Activated CD8-positive, alpha-beta memory T cell treated with anti-CD3 and anti-CD28 coated beads for 1 hour (primary cell): ENCODE measurements at places on chromosomes 3 and 15.

- no peak for DNase-seq
Observed at GRCh38 chr3:138062626-138063025, 52.7 kb downstream of the CLDN18 start.

DNA sequence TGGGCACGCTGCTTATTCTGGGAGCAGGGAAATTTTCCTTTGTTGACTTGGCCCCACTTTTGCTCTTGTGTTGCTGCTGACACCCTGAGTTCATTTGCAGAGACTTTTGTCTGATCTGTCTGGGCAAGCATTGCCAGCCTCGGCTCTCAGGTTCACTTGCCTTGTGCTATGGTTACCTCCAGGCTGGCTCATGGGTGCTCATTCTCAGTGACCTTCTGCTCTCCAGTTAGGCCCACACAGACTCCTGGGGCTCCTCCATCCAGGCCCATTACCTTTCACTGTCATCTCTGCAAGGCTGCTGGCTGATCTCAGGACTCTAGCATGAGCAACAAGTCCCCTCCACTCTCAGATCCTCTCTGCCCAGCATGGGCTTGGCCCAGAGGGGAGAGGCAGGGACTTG is 108.3 kb downstream of the IL20RB start:
- no peak for DNase-seq

- no peak for DNase-seq
Observed at GRCh38 chr3:74000725-74001124, 376.0 kb upstream of the PDZRN3 start.

- DNase-seq: no peak
Observed at GRCh38 chr3:59798372-59799086, 748.7 kb upstream of the CFAP20DC start.

DNA sequence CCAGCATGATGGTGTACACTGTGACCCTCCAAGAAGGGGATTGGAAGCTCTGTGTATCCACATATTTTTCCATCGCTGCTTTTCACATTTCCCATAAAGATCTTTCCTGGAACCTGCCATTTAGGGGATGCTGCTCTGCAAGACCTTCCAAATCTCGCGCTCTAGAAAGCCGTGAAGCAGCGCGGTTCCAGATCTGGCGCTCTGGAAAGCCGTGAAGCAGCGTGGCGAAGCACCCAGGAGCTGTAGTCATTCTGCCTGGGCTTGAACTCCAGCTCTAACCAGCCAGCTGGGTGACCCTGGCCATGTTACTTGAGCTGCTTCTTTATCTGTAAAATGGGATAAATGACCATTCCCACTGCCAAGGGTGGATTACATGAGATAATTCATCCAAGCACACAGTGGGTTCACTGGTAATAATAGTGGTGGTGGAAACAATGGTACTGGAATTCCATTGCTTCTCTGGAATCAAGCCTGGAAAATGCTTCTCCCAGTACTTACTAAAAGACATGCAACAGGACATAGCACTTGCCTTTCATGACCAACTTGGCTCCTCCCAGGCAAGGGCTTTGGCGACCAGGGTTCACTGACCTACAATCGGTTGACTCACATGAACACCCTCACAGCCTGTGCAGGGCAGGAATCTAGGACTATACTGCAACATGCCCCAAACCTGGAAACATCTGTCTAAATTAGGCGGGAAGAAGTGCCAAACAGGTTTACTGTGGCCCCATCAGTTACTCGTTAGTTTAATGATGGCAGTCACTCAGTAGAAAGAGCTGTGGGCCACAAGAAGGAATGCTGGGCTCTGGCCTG is 70.7 kb downstream of the XXYLT1 start:
- DNase-seq: no peak

- DNase-seq: no peak
Observed at GRCh38 chr3:152365126-152365525, 96.4 kb downstream of the MBNL1 start.

- no peak for DNase-seq
Observed at GRCh38 chr3:185115371-185115770, 37.5 kb downstream of the C3orf70 start.

GRCh38 chr3:81443958-81444357 is 317.5 kb downstream of the GBE1 start:
- DNase-seq: no peak

GRCh38 chr3:107716734-107717133 is 194.0 kb downstream of the BBX start:
- DNase-seq: no peak

- DNase-seq: no peak
Observed at GRCh38 chr3:29822071-29822470, 541.2 kb downstream of the RBMS3 start.

GRCh38 chr15:78421238-78421965 is 16.6 kb upstream of the IREB2 start:
- no peak for DNase-seq

DNA sequence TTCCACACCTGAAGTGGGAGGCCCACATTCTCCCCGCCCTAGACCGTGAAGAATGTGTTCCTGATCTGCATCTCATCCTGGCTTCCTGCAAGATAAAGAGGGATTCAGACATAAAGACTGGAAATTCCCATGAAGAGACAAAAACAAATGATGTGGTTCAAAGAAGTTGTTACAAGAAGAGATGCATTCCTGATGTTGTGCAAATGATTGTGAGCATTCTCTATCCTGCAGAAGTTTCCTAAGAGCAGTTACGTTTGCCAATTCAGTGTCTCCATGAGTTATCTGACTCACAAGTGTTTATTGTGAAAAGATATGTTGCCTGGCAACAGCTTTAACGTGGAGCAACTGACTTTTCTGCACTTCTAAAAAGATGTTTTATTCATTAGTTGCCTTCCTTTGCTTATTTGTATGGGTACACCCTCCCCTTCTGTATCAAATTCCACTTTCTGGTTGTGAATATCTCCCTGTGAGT is 107.8 kb downstream of the ZIC4 start:
- no peak for DNase-seq

DNA sequence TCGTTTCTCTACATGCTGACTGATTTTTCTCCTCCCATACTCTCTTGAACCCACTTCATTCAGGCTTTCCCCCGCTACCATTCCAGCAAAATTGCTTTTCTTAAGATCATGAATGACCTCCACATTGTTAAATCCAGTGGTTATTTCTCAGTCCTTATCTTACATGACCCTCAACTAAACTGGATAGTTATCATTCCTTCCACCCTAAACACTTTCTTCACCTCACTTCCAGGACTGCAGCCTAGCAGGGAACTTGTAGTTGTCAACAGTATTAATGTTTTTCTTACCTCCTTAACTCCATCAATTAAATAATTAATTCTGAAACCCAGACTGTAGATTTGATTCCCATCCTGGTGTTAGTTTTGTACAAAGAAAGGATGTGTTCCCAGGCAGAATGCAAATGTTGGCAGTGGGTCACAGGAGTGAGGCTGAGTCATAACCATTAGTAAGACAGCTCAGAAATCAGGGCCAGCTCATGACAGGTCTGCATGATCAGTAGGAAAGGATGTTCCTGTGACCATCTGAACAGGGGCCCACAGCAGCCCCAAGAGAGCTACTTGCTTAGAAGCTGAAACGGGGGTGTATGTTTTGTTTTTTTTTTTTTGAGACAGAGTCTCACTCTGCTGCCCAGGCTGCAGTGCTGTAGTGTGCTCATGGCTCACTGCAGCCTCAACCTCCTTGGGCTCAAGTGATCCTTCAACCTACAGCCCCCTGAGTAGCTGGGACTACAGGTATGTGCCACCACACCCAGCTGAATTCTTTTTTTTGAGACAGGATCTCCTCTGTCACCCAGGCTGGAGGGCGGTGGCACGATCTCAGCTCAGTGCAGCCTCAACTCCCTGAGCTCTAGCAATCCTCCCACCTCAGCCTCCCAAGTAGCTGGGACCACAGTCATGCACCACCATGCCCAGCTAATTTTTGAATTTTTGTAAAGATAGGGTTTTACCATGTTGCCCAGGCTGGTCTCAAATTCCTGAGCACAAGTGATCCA is 9.1 kb downstream of the BCL2L10 start:
- no peak for DNase-seq

- no peak for DNase-seq
Observed at GRCh38 chr3:112931736-112932521, 43.0 kb downstream of the CD200R1 start.

DNA sequence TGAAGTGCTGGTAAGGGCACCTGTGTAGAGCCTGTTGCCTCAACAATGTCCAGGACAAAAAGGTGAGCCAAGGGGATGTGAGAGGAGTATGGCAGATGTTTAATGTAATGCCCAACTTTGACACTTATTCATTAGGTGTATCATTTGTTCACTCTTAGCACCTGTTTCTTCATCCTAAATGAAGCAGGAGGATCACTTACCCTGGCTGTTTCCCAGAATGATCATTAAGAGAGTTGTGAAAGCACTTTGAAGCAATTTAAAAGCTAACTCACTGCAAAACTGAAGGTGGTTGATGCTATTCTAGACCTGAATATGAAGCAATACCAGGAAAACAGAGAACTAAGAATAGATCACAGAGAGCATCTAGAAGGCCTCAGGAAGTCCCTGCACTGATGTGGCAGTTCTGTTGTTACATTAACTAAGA is 3.4 kb upstream of the HHLA2 start:
- no peak for DNase-seq
